Amniotic stem cell (primary cell): ENCODE measurements at places on chromosomes 2 and 18.

DNA sequence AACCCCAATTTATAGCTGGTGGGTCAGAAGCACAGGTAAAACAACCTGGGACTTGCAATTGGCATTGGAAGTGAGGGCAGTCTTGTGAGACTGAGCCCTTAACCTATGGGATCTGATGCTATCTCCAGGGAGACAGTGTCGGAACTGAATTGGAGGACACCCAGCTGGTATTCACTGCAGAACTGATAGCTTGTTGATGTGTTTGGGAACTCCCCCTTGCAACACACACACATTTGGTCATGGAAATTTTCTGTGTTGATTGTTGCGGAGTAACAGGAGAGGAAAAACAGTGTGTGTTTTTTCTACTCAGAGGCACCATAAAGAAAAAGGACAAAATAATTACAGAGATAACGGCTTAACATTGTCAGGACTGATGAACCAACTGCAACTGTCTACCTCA, 16.1 kb downstream of the TPGS2 start:
- no peak for DNase-seq

DNA sequence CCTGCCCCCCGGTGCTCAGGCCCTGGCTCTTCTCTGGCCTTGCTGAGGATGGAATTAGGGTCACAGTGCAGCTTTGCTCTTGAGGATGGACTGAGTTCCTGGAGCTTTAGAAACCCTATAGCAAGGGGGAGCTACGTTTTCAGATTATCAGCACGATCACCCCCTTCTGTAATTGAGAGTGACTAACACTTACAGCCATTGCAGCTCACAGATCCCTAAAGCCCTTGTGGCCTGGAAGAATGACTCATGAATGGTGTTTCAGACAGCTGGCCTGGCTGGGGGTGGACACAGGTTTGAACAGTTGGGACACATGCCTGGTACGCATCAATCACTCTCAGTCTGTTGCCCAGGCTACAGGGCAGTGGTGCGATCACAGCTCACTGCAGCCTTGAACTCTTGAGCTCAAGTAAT, 79.7 kb upstream of the IGFBP5 start:
- DNase-seq = peak; percentile 63

- no peak for DNase-seq
These were observed 49.9 kb upstream of the PNPT1 start for GRCh38 chr2:55743583-55743982.

DNA sequence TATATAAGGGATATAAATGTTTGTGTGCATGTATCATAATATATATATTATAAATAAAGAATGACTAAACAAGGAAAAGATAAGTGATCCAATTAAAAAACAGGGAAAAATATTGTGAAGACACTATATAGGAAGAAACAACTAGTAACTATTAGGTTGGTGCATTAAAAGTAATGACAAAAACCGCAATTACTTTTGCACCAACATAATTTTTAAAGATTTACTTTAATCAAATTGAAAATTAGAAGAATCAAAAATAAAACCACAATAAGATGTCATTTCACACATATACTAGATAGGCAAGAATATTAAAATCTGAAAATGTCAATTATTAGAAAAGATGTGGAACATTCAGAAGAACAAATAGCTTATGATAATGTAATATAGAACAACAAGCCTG, 595.9 kb downstream of the KCNJ3 start:
- DNase-seq = no peak

DNA sequence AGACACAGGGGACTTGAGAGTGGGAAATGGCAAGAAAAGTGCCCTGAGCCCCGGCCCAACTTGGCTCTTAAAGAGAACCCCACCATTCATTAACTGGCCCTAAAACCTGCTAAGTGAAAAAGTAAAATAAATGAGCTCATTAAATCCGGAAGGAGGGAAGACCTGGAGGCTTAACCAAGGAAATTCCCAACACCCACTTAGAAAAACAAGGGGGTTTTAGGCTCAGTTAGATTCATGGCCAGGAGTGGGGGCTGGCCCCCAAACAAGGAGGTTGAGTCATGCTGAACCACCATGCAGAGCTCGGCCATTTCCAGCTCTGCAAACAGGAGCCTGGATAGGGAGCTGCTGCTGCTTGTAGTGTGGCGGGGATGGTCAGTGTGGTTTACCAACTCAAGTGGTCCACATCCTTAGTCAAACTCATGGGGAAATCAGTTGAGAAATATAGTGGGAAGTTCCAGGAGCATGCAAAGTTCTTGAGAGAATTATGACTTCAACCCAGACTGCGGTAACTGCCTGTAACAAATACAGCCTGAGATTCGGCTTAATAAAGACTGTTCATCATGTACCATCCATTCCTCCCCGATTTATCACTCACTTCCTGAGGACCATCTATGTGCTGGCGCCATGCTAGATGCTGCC, 39.7 kb upstream of the MRPL19 start:
- no peak for DNase-seq

GRCh38 chr2:102284611-102285010, 26.8 kb upstream of the IL1RL1 start:
- DNase-seq = no peak

GRCh38 chr2:20532634-20533437, 86.0 kb downstream of the RHOB start:
- no peak for DNase-seq

- no peak for DNase-seq
These were observed 4.0 kb downstream of the TSGA10 start for GRCh38 chr2:99150706-99151105.

GRCh38 chr18:37571266-37571665, 5.7 kb upstream of the CELF4 start:
- DNase-seq = no peak

- DNase-seq = no peak
These were observed 10.7 kb upstream of the IL1RL2 start for GRCh38 chr2:102176172-102176571.

DNA sequence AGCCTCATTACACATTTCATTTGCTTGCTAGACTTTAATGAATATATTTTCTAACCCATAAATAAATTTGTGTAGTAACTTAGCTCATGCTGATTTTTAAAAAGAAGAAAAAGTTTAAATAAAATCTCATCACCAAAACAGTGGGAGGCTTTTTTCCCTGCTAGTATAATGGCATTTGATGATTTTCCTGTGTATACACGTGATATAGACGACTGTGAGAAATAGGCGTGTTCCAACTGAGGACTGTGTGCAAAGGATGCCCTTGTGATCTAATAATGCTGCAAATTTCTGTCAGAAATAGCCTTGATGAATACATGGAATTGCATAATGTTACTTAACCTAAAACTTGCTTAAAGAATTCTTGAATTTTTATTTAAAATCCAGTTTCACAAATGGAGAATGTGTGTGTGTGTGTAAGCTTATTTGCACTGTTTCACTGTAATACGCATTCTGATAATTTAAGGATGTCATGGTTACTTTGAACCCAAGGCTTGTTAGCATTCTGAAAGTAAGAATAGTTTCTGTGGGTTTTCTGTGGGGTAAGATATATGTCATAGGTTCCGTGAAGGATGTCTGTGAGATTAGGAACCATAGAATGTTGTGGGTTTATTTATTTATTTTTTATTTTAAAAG, 178.0 kb downstream of the DLGAP1 start:
- DNase-seq = no peak

GRCh38 chr2:40439473-40439872, 12.4 kb downstream of the SLC8A1 start:
- no peak for DNase-seq

- no peak for DNase-seq
These were observed 35.1 kb upstream of the SLC14A1 start for GRCh38 chr18:45688833-45689232.

GRCh38 chr2:171057575-171057974, 103.1 kb downstream of the TLK1 start:
- no peak for DNase-seq

- no peak for DNase-seq
These were observed 31.6 kb downstream of the GBX2 start for GRCh38 chr2:236136538-236136937.

DNA sequence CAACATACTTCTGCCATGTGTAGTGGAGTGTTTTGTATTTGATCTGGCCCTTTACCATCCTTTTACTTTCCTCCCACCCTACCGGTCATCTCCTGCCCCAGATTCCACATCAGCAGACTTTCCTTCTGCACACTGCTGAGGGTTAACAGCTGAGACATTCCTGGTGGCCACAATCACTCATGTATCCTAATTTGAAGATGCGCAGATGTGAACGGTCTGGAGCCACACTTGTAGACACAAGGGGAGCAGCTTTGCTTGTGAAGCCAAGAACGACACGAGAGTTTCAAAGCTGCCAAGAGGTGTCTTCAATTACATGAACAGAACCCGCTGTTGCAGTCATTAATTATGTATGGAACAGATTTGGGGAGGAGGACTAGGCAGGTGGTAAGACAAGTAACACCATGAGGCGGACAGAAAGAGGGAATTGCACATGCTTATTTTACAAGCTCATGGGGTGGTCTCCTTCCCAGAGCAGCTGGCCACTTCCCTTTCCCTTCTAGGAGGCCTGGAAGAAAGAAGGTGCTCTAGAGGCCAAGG, 260.7 kb upstream of the KLHL29 start:
- no peak for DNase-seq

- no peak for DNase-seq
These were observed 22.7 kb downstream of the TMEM87B start for GRCh38 chr2:112077814-112078213.

GRCh38 chr2:200585730-200586643, at the start of gene AOX1:
TSS of gene AOX1 (plus strand) at chr2:200586014. CDS start at chr2:200586109, 95 bp downstream.
- no peak for DNase-seq
